ENCODE measurements at places on chromosomes 2 and 18.

GRCh38 chr2:237456200-237456843 lies 30.7 kb upstream of the MLPH start:
- DNase-seq, result no peak

- no peak for DNase-seq
Observed at GRCh38 chr2:226802573-226802972, 3.0 kb upstream of the IRS1 start.

GRCh38 chr2:2974982-2975381 lies 402.6 kb downstream of the EIPR1 start:
- no peak for DNase-seq

DNA sequence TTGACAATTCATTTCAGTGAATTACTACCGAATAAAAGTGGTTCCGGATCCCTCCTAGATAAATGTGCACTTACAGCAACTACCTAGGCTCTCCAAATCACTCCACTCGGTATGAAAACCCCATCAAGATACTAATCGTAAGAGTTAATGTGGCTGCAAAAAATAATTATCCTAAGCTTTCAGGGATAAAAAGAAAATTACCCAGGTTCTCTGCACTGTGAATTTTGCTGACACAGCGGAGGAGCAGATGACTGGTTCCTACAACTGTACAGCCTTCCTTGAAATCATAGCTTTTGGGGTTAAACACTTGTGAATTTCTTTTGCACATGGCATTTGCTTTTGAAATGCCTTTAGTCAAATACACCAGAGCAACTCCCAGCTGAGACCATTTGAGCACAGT lies 104.7 kb downstream of the CD226 start:
- no peak for DNase-seq

- no peak for DNase-seq
Observed at GRCh38 chr2:47022186-47022765, 106.7 kb upstream of the MCFD2 start.

Measured in activated T-cell treated with anti-CD3 and anti-CD28 coated beads for 48 hours (primary cell).